Trophoblast cell (in vitro differentiated cells and primary cell): ENCODE measurements at places on chromosomes 5 and 9.

GRCh38 chr5:153896701-153897100, 142.0 kb downstream of the FAM114A2 start:
- DNase-seq = no peak

- no peak for DNase-seq
Observed at GRCh38 chr5:116380621-116381020, 194.0 kb downstream of the SEMA6A start.

- peak; percentile 47 for DNase-seq
Observed at GRCh38 chr5:98774192-98775033, 950 bp downstream of the RGMB start.

DNA sequence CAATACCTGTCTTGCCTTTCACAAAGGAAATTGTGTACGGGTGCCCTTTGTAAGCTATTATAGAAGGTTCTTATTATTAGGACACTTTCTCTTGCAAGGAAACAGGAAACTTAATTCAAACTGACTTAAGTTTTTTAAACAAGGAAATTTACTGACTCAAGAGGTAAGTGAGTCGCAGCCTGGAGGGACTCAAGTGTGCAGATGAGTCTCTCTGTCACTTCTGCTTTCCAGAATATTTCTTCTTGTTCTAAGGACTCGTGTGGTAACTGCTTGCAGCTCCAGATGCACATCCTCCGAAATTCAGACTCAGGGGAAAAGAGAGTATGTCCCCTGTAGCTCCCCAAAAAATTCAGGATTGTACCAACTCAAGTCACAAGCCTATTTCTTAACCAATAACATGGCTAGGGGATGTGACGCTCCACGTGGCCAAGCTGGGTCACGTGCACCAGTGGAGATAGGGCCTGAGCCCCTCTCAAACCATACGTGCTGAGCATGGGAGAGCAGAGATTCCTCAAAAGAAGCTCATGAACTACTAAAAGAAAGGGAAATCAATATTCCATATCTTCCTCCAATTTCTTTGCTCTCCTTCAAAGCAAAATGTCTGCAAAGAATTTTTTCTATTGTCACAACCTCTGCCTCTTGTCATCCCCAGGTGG, 49.2 kb upstream of the ERCC6L2 start:
- DNase-seq = no peak

GRCh38 chr5:120446068-120446492, 18.0 kb upstream of the PRR16 start:
- DNase-seq = peak; percentile 80

GRCh38 chr9:95870906-95871305, 4.6 kb upstream of the ERCC6L2 start:
- no peak for DNase-seq

- DNase-seq = no peak
Observed at GRCh38 chr5:73125289-73125688, 4.9 kb downstream of the TMEM171 start.

- no peak for DNase-seq
Observed at GRCh38 chr5:56080375-56081052, 85.8 kb upstream of the IL6ST start.

- no peak for DNase-seq
Observed at GRCh38 chr9:3498691-3499090, 27.1 kb downstream of the RFX3 start.

DNA sequence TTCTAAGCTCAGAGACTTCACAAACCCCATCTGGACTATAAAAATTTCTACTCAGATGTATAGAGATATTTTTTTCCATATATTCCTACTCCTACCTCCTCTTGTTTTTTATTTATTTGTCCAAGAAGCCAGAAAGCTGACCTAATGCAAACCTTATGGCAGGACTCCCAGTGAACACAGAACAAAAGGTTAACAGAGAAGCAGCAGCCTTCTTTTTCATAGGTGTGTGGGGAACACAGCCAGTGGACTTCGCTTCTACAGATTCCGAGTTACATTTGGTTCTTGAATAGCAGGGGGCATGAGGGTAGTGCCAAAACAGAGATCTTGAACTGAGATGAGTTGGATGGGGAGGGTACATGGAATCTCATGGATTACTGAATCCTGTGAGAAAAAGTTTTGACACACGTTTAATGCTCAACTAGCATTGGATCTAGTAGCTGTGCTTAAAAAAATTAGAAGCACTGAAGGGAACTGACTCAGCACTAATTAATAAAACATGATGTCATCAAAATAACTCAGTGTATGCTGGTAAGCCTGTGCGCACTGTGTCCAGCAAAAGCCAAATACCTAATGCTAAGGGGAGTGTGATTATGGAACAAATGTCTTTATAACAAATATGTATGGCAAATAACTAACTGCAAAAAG, 240.1 kb downstream of the GABRB2 start:
- peak; percentile 66 for DNase-seq

- DNase-seq = no peak
Observed at GRCh38 chr5:136052692-136053335, 24.0 kb downstream of the TGFBI start.

DNA sequence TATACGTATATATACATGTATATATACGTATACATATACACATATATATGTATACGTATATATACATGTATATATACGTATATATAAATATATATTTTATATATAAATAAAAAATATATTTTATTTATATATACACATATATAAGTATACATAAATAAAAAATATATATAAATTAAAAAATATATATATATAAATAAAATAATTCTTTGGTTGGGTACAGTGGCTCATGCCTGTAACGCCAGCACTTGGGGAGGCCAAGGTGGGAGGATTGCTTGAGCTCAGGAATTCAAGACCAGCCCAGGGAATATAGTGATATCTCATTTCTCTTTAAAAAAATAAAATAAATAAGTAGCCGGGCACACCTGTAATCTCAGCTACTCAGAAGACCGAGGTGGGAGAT, 155.0 kb downstream of the CDC42SE2 start:
- DNase-seq = no peak
